ENCODE measurements at places on chromosomes 1 and 21.

GRCh38 chr1:206039046-206039973 is 13.7 kb upstream of the RHEX start:
- DNase-seq: peak; percentile 63

DNA sequence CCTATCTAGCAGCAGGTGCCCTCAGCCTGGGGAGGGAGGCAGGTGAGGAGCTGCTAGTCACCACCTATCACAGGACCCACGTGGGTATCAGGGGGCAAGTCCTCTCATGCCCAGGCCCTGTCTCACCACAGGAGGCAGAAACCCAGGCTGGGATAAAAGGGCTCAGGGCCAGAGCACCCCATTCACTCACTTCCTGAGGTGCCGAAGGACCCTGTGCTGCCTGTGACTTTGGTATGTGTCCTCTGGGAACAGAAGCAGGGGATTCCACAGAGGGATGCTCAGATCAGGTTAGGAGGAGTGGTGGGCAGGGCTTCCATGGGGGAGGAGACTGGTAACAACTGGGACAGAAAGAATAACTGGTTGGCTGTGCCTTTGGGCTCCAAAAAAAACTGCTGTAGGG is at the start of gene LCE1E:
TSS of gene LCE1E (plus strand) at position 181 of the 400 bp plus-strand sequence. CDS start 1,043 bp downstream, outside the sequence.
- DNase-seq: no peak

GRCh38 chr1:87941337-87941946 is 612.8 kb downstream of the LMO4 start:
- no peak for DNase-seq

- DNase-seq: peak; percentile 66
Measured at GRCh38 chr1:21232044-21232443, 55.3 kb upstream of the EIF4G3 start.

DNA sequence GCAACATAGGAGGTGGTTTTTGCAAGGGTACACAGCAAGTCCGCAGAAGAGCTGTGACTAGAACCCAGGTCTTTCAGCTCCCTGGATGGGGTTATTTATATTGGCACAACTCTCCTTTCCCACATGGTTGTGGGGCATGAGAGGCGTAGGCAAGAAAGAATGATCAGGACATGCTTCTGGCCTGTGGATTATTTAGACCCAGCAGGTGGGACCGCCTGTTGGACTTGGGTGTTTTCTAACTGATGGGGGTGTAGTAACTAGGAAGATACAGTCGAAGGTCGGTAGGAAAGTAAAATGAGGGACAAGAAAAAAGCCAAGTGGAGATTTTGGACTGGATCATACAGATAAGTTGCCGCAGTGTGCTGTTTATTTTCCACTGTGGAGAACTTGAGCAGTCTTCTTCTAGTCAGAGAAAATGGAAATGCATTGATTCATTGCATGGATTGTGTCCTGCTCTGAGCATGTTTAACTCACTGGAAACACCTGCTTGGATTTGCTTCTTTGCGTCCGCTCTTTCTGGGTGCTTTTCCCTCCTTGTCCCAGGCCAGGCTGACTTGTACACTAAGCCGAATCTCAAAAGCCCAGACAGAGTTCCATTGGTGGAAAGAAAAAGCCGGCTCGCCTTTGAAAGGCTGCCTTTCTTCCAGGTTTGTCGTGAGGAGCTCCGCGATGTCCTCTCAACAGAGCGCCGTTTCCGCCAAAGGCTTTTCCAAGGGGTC is 592 bp downstream of the CRCT1 start:
- peak; percentile 1 for DNase-seq

GRCh38 chr1:163410073-163410999 is 88.6 kb downstream of the NUF2 start:
- peak; percentile 79 for DNase-seq

GRCh38 chr21:16837721-16838120 is 675.1 kb upstream of the CXADR start:
- DNase-seq: no peak

DNA sequence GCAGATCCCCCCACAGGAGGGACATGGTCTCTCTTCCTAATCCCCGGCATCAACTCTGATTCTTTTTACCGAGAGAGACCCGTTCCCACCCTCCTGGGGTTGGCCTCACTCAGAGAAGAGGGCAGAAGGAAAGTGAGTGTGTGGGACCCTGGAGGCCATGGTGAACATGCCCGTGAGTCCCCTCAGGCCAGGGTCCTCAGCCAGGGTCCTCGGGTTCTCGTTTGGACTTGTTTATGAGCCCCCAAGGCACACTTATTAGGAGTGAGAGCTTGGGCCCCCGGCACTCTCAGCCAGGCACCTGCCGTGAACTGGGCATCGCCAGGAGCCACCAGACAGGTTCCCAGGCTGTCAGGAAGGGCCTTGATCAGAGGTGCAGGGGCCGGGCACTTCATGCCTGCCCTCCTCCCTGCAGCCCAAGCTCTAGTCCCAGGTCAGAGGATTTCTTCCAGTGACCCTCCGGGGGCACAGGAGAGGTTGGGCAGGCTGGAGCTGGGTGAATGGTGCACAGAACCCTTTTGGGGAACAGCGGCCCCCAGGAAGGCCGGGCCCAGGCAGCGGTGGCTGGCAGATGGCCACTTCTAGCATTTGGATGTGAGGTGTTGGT is 122.6 kb downstream of the CRYAA start:
- DNase-seq: no peak

DNA sequence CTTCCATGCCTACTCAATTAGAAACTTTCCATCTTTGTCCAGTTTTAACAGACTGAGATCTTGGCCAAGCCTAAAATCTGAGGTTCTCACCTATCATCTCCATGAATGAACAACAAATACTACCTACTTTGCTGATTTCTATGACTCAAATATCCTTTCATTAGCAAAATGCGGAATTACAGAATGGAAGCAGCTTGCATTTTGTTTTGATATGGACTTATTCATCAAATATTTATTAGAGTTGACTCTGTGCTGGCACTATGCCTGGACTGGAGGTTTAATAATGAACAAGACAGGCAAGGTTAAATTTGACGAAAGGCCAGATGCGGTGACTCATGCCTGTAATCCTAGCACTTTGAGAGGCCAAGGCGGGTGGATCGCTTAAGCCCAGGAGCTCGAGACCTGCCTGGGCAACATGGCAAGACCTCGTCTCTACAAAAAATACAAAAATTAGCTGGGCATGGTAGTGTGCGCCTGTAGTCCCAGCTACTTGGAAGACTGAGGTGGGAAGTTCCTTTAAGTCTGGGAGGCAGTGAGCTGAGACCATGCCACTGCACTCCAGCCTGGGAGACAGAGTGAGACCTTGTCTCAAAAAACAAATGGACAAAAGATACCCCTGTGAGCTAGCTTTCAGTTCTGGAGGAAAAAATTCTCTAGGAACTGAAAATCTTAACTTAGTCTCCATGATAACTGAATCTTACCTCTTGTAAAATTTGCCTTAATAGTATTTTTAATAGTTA is 29.4 kb upstream of the SOD1 start:
- no peak for DNase-seq

GRCh38 chr1:112761714-112762480 is 46.8 kb upstream of the PPM1J start:
- DNase-seq: no peak

DNA sequence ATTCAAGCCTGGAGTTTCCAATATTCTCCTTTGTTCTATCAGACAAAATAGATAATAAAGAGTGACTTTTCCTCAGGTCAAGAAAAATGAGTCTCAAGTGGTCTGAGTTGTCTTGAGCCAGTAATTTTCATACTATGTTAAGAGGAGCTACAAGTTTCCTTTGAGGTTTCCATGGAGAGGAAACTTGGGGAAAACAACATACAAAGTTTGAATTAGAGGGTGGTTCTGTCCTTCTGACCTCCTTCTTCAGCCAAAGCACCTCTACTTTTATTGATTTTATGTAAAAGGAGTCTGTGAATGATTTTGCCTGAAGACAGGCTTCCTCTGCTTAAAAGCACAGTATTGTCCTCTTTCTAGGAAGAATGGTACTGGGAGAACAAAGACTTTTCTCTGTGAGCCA is 497.2 kb upstream of the PKN2 start:
- no peak for DNase-seq

GRCh38 chr1:18485227-18485626 is 4.5 kb downstream of the KLHDC7A start:
- DNase-seq: no peak

- DNase-seq: no peak
Measured at GRCh38 chr1:192011525-192011924, 146.7 kb upstream of the RGS18 start.

GRCh38 chr1:12599657-12600056 is 18.4 kb downstream of the DHRS3 start:
- no peak for DNase-seq

DNA sequence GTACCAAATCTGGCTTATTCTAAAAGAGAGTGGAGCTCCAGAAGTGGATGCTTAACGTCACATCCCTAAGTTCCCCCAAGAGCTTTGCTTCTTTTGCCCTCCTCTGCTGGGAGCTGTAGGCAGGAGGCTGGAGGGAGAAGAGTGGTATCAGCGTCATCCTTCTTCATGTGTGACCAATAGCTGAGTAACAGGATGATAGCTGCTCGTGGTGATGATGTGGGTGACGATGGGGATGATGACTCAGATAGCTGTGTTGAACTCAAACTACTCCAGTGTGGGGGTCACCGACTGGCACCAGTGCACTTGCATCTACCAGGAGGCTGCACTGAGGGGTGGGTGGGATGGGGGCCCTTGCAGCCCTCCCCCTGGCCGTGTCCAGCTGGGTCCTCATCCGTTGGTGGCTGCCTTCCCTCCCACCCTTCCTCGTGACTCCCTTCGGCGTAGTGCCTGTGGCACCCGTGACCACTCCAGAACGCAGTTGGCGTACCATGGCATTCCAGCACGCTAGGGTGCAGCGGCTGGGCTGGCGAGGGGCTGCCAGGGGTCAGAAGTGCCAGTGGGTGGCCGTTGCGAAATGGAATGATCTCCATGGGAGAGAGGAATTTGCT is 1.1 kb downstream of the IGFN1 start:
- DNase-seq: no peak

GRCh38 chr1:39159224-39160036 is 45.1 kb upstream of the MACF1 start:
- no peak for DNase-seq

DNA sequence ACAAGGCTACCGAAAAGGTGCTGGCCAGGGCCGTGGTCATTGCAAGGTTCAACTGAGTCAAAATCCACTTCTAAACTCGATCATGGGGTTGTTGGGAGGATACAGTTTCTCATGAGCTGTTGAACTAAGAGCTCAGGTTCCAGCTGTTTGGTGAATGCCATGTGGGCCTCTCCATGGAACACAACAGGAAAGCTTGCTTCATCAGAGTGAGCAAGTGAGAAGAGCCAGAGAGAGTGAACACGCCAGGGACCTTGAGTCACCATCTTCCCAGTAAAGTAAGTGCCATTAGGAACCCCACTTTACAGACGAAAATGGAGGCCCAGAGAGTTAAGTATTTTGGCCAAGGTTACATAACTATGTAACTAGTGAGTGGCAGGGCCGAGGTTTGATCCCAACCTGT is 475.1 kb upstream of the VAMP3 start:
- no peak for DNase-seq

DNA sequence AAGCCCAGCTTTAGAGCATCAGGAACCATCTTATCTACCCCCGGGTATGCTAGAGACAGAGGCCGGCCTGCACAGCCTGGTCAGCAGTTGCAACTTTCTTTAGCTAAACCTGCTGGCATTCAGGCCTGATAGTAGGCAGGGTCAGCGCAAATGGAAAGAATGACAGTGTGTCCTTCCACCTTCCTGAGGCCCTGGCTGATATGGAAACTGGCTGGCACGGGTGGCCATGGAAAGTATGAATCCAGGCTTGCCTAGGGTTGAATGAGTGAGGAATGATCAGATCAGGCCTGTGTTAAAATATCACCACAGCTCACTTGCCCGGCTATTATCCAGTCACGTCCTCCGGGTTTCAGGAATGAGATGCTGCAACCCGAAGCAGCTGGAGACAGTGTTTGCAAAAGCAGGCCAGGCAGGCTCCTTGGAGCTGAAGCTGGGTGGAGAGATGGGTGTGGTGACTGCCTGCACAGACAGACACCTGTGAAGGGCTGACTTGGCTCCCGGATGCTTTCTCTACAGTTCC is 34.7 kb downstream of the RCAN1 start:
- no peak for DNase-seq

DNA sequence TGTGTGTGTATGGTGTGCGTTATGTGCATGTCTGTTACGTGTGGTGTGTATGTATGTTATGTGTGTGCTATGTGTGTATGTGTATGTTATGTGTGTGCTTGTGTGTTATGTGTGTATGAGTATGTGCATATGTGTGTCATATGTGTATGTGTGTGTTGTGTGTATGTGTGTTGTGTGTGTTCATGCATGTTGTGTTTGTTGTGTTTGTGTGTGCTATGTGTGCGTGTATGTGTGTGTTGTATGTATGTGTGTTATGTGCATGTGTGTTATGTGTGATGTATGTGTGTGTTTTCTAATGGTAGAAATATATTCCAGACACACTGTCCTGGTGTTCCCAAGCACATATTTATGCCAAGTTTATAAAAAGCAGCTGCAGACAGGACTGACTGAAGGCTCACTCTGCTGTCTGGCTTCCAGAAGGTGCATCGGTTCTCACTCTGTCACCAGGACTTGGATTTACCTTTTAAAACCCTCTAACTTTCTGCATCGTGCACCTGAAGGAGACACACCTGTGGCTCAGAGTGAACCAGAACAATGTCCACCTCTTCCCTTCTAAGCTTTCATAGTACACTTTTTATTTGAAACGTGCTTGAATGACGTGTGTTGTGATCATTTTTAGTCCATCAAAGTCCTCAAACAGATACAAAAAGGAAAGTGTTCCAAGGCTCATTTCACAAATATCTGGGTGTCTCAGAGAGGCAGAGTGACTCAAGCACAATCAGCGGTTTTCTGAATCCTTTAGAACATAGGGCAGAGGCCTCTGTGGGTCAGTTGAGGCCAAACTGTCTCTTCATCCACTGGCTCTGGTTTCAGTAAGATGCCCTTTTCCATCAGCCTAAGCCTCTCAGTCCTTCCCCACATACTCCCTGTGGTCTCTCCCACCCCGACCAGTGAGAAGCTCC is 49.9 kb downstream of the TOMM20 start:
- DNase-seq: no peak

- DNase-seq: no peak
Measured at GRCh38 chr1:89085781-89086180, 20.8 kb upstream of the GBP1 start.

DNA sequence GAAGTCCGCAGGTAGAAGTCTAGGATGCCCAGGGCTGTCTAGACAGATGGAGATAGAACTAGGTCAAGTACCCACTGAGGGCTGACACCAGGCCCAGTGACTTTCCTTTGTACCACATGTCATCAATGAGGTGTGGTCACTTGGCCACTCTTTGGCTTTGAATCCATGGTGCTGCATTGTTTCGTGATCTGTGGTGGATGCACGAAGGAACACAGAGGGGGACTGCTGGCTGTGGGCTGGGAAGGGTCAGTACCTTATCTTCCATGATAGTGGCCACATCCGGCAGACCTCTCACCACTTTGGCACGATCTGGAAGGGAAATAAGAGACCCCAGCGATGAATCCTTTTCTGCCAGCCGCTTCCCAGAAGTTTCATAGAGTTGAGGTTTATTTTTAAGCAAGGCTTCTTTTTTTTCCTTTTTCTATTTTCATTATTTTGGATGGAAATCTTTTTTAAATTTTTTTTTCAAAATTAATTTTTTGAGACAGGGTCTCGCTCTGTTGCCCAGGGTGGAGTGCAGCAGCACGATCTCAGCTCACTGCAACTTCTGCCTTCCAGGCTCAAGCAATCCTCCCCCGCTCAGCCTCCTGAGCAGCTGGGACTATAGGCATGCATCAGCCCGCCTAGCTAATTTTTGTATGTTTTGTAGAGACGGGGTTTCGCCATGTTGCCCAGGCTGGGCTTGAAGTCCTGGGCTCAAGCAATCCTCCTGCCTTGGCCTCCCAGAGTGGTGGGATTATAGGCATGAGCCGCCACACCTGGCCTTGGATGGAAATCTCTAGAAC is 53.1 kb downstream of the MYOM3 start:
- DNase-seq: no peak

All from retina (tissue), 1 donor.